ENCODE measurements at places on chromosomes 1 and 21. TPM values are rescaled to one million over a fixed set of nuclear protein-coding genes. Genes with fewer than 3 reads are reported as not detected.

DNA sequence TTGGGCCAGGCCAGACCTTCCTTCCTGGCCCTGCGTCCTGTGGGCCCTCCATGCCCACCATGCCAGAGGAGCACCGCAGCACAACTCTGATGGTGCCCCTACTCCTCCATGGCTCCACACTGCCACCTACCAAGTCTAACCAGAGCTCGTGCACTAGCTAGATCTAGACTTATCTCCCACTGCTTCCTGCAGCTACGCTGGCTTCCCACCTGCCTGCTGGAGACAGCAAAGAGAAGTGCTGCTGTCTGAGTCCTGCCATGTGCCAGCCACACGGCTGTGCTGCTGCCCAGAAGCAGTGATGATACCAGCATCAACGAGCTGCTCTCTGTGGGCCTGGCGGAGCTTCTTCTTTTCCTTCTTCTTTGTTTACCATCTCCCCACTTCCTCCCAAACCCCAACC is 4.5 kb downstream of the GUCA2B start:
- DNase-seq: no peak

- no peak for DNase-seq
Observed at GRCh38 chr1:165942927-165943597, 115.6 kb downstream of the UCK2 start.

- DNase-seq: no peak
Observed at GRCh38 chr1:202101184-202101583, 21.5 kb upstream of the GPR37L1 start.

DNA sequence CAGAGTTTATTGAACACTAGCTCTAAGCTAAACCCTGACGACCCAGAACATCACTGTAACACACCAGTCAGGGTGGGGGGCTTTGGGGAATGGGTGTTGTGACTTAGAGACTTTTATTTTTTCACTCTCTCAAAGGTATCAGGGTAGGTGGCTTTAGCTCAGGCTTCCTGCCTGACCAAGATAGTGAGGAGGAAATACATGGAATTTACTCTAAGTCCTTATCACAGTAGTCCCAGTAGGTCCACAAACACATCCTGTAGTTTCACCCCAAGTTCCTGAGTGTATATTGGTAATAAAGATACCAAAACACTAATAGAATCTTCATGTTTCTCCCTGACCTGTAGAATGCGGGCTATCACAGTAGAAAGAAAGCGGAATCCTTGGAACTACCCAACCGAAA is 15.1 kb downstream of the GJA5 start:
- no peak for DNase-seq

DNA sequence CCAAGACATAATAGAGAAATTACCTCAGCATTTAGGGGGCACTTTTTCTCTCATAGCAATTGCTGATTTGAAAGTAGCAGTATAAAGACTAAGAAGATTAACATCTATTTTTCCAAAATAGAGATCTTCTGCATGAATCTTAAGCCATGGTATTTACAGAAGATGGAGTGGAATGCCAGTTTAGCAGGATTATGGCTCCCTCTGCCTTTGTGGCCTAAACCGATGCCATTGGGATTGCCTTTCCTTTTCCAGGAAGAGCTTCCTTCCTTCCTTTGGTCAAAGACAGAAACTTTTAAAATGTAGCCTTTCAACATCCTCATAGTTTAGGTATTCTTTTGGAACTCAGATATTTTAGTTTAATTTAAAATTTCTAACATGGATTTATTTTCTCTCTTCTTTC is 39.4 kb downstream of the CFHR5 start:
- no peak for DNase-seq

GRCh38 chr21:20739421-20739820 is 258.8 kb upstream of the NCAM2 start:
- DNase-seq: no peak

GRCh38 chr1:209756615-209757445 is 977 bp downstream of the TRAF3IP3 start:
- DNase-seq: peak; percentile 41

DNA sequence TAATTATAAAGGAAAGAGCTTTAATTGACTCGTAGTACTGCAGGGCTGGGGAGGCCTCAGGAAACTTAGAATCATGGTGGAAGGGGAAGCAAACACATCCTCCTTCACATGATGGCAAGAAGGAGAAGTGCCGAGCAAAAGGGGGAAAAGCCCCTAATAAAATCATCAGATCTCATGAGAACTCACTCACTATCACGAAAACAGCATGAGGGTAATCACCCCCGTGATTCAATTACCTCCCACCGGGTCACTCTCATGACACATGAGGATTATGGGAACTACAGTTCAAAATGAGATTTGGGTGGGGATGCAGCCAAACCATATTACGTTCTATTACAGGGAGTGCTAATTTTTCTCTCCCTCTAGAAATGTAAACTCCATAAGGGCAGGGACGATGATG is 14.2 kb upstream of the MRPS14 start:
- no peak for DNase-seq

- no peak for DNase-seq
Observed at GRCh38 chr1:233617025-233617424, 3.1 kb downstream of the KCNK1 start.

GRCh38 chr1:244097523-244098405 is 46.7 kb downstream of the ZBTB18 start:
- DNase-seq: no peak

- no peak for DNase-seq
Observed at GRCh38 chr1:78843111-78843510, 163.4 kb downstream of the ADGRL4 start.

DNA sequence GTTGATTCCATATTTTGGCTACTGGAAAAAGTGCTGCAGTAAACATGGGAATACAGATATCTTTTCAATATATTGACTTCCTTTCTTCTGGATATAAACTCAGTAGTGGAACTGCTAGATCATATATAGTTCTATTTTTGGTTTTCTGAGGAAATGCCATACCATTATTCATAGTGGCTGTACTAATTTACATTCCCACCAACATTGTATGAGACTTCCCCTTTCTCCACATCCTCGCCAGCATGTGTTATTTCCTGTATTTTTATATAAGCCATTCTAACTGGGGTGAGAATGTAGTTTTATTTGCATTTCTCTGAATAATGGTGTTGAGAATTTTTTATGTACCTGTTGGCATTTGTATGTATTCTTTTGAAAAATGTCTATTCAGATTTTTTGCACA is 385.2 kb downstream of the NUF2 start:
- no peak for DNase-seq

DNA sequence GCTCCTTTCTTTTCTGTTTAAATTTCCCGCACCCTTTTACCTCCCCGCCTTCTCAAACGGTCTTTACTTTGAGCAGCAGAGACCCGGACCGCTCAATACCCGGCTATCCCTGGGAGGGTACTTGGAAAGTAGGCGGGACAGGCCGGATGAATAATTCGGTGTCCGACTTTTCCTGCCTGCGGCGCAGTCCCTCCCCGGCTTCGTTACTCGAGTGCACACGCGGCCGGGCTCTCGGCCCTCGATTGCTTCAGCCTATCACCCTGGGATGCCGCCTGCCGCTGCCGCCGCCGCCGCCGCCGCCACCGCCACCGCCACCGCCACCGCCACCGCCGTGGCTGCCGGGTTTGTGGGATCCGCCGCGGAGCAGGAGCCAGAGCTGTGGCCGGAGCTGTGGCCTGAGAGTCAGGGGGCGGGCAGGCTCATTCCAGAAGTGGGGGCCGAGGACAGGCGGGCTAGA is 382 bp upstream of the RASAL2 start:
- DNase-seq: peak; percentile 56

- peak; percentile 37 for DNase-seq
Observed at GRCh38 chr1:161427733-161428516, 60.2 kb upstream of the CFAP126 start.

GRCh38 chr1:170967042-170967910 is 31.9 kb downstream of the MROH9 start:
- DNase-seq: no peak

DNA sequence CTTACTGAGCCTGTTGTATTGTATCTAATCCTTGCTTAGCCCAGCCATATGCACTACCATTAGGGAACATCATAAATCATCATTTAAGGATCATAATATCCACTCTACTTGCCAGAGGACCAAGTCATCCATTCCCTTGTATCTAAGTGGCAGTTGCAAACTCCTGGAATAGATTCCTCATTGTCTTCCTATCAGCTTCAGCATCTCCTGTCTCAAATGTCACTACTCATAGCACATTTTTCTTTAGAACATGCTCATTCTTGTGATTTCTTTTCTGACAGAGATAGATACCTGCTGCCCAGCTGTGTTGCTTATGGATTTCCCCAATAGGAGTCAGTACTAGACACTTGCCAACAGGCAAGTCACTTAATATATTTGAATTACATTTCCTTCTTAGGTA is 84.3 kb downstream of the OLFML3 start:
- no peak for DNase-seq

Gene GPR61
- total RNA-seq: 0.16 TPM

Gene ZBED6
- 12.5 TPM for total RNA-seq

Gene WDR64
- total RNA-seq: not detected

Gene OR2T2
- not detected for total RNA-seq

Gene FMO4
- total RNA-seq: 2.7 TPM

Gene ANGPTL3
- total RNA-seq: not detected

Gene GABRD
- total RNA-seq: not detected

Gene SLC9C2
- not detected for total RNA-seq

Gene CACNA1S
- not detected for total RNA-seq

All from activated naive CD8-positive, alpha-beta T cell treated with anti-CD3 and anti-CD28 coated beads for 36 hours (primary cell).